ENCODE measurements at places on chromosomes 5 and 9.

GRCh38 chr5:78050888-78051287 lies 243.6 kb downstream of the AP3B1 start:
- DNase-seq: peak; percentile 69

DNA sequence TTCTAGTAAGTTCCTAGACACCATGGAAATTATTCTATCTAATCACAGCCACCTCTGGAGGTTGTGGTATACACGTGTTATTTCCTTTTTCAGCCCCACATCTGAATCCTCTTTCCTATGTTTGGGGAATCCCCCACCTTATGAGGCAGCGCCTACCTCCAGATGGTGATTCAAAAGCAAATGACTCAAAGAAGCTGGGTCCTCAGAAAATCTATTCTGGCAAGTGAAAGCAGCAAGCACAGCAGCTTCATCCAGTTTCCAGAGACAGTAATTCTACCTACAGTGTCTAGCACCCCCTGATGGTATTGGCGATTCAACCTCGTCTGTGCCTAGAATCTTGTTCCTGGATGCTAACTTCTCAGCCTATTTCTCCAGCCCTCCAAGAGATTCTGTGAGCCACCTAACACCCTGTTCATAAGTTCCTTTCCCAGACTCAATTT lies 43.0 kb downstream of the STRBP start:
- DNase-seq: peak; percentile 28

- DNase-seq: no peak
Observed at GRCh38 chr5:83331842-83332241, 139.7 kb upstream of the VCAN start.

DNA sequence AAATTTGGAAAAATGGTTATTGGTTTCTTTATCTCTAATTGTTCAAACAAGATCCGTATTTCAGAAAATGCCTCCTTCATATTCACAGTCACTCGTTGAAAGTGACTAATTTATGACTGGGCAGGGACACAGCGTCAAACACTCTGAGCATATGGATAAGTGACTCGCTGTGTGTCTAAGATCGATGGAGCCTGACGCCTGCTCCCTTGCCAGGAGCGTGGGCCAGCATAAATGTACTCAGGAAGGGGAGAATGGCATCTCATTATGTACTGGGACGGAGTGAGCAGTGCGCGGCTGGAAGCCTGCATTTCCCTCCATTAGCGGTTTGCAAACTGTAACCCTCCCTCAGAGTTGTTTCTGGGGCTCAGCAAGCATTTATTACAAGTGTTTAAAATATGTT lies 79.8 kb upstream of the CAST start:
- DNase-seq: peak; percentile 56

- DNase-seq: no peak
Observed at GRCh38 chr9:15361737-15362136, 54.7 kb upstream of the TTC39B start.

DNA sequence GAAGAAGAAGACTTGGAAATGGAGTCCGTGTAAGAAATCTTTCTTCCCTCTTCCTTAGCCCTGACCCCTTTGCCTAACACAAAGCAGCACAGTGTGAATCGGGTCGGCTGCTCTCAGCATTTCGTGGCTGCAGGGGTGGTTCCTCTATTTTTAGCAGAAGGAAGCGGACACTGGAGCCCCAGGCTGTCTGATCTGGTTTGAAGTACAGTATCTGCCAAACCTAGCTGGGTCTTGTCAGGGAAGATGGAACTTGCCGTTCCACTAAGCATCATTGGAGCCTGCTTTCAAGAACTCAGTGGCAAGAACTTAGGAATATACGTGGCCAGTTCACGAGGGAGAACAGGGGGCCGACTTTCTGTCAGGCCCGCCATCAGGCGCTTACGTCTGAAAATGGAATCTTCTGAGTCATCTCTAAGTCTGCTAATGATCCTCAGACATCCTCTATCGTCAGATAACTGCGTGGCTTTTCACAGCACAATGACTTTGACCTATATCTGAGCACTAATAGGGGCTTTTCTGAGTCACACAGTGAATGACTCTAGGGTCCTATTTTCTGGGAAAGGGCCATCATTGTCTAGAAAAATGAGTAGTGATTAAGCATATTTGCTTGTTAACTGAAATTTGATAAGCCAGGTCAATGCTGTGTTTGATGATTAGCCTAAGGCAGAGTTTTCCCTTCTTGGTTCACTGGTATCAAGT lies 43.3 kb upstream of the NCS1 start:
- DNase-seq: no peak

DNA sequence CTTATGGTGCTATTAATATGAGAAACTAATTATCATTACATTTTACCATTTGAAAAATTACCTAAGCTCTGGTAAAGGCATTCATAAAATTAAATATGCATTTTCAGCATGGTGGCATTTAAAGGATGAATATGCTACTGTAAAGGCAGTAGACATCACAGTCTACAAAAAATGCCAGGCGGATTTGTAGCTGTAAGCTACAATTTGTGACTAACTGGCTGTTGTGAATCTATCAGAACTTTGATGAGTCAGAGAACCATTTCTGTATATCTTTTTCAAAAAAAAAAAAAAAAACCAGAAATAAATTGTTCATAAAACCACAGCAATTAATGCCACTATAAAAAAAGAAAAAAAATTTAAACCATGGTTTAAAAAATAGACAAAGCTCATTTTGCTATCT lies 186.3 kb downstream of the NFIB start:
- no peak for DNase-seq

DNA sequence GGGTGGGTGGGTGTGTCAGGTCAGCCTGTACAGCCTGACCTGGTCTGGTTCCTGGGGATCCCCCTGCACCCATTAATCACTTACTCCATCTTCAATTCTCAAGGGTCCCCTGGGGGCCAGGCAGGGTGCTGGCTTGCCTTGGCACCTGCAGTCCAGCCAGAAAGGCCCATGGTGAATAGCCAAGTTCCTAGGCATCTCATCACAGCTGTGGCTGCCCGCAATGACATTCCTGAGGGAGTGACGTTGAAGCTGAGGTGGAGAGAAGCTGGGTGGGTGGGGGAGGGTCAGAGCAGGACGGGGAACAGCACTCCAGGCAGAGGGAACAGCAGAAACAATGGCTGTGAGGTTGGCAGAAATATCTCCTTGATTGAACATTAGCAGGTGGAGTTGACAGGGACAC lies 10.6 kb downstream of the HMCN2 start:
- no peak for DNase-seq
